ENCODE measurements at places on chromosomes 3 and 15.
A peak's percentile ranks its signal among the peaks of the same experiment; 100 is the strongest.

DNA sequence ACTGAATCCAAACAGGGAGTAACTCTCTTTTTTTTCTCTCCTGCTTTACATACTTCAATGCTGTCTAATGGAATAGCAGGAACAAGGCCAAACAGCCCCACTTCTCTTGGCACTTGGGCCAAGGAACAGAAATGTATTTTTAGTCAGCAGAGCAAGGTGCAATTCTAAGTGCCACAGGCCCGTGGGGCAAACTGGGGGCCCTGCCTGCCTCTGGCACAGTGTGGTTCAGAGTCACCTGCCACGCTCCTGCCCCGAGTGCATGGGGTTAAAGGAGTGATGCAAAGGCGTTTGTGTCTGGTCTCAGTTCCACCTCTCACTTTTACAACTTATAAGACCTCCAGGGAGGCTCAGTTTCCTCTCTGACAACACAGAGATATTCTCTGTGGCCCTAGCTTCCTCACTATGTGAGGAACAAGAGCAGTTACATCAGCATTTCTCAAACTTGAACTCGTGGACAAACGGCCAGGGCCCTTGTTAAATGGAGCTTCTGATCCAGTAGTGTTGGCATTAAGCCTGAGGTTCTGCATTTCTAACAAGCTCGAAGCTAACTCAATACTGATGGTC, 51.3 kb downstream of the LRIG1 start:
- no peak for DNase-seq

GRCh38 chr3:72635551-72635950, 212.7 kb downstream of the SHQ1 start:
- DNase-seq, result no peak

- peak; percentile 66 for DNase-seq
Measured at GRCh38 chr3:17740721-17741141, 1.7 kb downstream of the TBC1D5 start.

DNA sequence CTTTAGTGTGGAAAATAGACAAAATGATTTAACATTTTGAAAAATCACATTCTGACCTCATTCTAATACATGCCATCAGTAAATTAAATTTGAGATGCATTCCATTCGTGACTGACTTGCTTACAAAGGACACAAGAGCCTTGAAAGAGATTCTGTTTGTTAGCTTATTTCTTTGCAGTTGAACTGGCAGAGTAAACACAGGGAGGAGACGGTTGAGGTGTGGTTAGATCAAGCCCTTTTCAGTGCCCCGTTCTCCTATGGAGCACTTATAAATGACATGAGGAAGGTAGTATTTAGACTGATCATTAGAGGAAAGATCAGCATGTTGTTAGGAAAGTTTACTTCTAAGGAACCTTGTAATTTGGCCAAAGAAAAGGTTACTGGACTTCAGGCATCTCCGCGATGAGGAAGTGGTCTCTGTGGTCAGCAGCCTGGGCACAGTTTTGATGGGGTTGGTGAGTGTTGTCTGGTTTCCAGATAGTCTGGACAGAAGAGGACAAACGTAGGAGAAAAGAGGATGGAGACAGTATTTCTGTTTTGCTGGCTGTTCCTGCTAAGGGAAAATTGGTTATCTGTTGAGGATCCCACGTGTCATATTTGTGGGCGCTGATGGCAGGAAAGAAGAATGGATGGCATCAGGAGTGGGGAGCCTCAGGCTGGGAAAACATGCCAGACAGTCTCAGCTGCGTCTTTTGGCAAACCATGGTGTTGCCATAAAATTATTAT, 328.9 kb upstream of the TBL1XR1 start:
- DNase-seq, result no peak

GRCh38 chr15:70892912-70893560, 410 bp downstream of the LRRC49 start:
- no peak for DNase-seq

DNA sequence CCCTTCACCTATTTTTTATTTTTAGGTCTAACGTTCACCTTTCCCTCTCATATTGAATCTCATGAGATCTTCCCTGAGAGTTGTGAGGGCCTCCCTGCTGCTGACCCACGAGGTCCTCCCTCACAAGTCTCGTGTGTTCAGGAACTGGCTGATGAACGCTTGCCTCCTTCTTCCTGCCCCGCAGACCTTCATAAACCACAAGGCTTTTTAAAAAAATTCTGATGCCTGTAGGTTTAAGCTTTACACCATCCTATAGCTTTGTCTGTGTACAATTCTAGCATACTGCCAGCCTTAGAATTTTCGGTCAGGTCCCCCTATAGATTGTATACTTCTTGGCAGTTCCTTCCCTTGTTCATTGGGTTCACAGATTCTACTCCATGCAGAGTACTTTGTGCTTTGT, 50.5 kb downstream of the CHST2 start:
- DNase-seq, result peak; percentile 28

- DNase-seq, result no peak
Measured at GRCh38 chr3:65762235-65762580, 276.5 kb downstream of the MAGI1 start.

DNA sequence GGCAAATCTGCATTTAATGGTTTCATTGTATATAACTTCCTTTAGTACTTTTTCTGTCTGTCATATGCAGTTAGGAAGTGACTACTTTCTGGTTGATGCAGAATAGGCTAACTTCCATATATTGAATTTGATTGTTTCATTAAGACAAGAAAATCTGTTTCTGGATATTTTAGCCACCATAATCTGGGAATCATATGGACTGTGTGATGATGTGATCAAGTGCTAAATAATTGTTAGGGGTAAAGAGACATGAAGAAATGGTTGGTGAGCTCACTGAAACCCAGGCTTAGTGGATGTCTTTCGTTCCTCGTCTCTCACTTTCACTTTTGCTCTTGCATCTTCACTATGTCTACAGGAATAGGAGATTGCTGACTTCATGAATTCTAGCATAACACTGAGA, 3.5 kb upstream of the MNS1 start:
- DNase-seq, result peak; percentile 78

- no peak for DNase-seq
Measured at GRCh38 chr3:148255981-148256969, 441.4 kb upstream of the AGTR1 start.

DNA sequence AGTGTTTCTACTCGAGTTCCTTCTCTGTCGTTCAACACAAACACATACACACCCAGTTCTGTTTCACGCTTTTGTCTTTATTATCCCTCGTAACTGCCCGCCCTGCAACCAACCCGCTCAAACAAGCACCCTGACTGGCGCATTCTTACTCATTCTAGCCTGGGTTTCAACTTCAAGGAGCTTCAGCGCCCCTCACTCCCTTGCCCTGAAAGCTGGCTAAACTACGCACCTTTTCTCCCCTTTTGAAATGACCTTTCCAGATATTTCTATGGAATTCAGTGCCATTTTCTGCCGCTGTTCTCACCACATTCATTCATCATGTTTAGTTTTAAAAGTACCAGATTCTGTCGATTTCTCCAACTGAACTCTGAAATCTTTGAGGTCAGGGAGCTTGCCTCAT, 653 bp upstream of the MFSD1 start:
- DNase-seq, result no peak

DNA sequence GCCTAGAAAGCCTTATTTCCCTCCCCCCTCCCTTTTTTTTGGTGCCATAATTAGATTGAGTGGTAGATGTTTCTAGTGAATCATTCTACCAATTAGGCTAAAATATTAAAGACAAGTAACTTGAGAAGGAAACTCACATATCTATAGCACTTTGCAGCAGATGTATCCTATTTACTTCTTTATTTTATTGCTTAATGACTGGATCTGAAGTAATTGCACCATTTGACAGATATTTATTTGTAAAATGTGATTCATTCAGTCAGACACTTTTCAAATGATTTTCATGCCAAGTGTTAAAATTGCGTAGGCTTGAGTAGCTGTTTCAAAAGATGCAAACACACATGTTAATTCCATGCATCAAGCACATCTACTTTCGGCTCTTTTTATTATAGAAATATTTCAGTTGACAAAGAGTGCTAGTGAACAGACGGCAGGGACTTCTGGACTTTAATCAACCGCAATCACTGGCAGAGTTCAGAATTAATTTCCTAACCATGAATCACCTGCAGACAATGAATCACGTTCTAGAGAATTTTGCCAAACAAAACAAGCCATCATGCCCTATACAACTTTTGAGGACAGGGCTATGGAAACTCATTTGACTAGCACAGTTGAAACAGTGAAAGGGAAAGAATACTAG, 636.8 kb downstream of the MECOM start:
- no peak for DNase-seq

DNA sequence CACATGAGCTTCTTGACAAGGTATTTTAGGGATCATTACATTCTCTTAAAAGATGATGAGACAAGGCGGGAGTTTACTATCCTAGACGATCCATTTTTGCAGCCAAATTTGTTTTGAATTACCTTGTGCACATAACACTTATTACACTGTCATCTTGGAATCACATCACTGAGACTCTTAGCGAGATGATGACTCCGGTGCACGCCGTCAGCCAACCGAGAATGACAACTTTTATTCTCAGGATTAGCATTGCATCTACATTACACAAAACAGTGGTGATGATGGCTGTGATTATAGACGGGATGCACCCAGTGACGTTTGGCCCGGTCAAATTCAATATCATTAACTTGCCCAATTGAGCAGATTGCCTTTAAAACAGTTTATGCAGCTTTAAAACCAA, 216.1 kb downstream of the PDZRN3 start:
- no peak for DNase-seq

- no peak for DNase-seq
Measured at GRCh38 chr3:61450866-61451265, 110.5 kb upstream of the PTPRG start.

DNA sequence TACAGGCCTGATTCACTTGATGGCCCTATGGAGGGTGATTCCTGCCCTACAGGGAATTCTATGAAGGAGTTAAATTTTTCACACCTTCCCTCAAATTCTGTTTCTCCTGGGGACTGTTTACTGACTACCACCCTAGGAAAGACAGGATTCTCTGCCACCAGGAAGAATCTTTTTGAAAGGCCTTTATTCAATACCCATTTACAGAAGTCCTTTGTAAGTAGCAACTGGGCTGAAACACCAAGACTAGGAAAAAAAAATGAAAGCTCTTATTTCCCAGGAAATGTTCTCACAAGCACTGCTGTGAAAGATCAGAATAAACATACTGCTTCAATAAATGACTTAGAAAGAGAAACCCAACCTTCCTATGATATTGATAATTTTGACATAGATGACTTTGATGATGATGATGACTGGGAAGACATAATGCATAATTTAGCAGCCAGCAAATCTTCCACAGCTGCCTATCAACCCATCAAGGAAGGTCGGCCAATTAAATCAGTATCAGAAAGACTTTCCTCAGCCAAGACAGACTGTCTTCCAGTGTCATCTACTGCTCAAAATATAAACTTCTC, 43.6 kb downstream of the BLM start:
- DNase-seq, result no peak

DNA sequence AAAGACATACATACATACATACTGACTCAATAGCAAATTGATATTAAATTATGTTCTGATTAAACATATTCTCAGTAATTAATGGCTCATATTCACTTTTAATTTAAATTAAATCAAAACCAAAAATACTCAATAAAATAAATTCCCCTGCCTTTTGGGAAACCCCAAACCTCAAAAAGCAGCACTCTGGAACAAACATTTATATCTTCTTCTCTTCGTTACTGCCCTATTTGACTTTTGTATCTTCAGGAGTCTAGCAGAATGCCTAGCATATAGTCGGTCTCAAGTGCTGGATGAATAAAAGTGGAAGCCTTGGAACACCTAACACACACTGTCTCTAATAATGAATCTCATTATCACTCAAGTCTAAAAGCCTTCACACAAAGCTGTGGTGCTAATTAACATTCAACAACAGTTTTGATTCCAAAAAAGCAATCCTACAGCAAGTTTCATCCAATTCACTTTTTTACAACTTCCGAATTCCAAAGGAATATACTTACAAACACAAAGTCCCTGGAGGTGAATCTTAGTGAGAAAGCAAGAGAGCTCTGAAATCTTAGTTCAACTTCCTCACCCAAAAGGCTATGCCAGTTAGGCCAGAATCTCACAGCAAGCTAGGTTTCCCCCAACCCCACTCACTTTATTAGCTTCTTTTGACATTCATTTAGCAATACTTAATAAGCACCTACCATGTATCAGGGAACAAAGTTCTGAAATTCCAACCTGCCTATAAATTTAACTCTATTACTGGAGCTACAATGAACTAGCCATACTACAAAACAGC, 35.0 kb downstream of the GSK3B start:
- no peak for DNase-seq

GRCh38 chr3:11477407-11477911, 166.3 kb downstream of the VGLL4 start:
- no peak for DNase-seq

DNA sequence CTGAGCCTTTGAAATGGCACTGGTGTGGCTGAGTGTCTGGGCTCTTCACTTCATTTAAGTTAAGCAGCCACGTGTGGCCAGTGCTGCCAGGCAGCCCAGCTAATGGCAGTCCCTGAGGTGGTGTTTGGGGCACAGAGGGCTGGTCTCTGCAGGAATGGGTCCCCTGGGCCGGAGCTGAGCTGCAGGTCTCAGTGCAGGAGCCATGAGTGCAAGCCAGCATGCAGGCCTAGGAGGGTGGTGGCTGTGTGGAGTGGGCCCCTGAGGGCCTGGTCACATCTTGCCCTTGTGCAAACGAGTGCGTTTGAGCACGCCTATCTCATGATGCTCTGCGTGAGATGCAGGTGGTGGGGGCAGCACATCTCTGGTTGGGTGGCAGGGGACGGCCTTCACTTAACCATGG, 48.9 kb downstream of the PLXNA1 start:
- DNase-seq, result no peak

GRCh38 chr3:99768126-99768525, 49.5 kb upstream of the CMSS1 start:
- DNase-seq, result no peak

DNA sequence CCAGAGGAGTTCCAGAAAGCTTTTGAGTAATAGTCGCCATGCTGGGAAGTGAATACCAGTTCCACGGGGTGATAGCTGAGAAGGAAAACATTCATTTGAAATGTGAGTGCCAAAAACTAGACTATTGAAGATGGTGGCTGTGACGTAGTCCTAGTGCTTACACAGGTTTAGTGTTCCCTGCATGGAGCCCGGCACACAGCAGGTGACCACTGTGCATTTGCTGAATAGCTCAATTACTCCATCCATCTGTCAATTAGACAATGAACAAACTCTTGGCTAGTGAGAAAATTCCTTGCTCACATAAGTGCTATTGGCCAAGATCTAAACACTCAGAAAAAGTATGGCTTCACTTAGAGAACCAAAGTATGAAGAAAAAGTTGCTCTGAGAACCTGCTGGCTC, 448.1 kb upstream of the WNT5A start:
- no peak for DNase-seq

DNA sequence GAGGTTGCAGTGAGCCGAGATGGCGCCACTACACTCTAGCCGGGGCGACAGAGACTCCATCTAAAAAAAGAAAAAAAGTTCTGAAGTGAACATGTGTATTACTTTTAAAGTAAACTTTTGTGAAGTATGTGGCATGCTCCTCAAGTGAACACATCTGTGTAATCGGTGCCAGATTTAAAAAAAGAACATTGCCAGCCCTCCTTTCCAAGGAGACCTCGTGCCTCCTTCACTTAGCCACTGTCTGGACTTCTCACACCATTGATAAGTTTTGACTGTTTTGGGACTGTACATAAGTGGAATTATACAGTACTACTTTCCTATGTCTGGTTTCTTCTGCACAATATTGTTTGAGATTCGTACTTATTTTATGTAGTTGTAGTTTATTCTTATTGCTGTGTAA, 140.4 kb downstream of the UBE2E2 start:
- DNase-seq, result no peak

- no peak for DNase-seq
Measured at GRCh38 chr15:65213241-65213640, 2.0 kb upstream of the CILP start.
